Caco-2 (cell line): ENCODE measurements at places on chromosomes 6 and 20. TPM values are rescaled to one million over a fixed set of nuclear protein-coding genes. Genes with fewer than 3 reads are reported as not detected.

DNA sequence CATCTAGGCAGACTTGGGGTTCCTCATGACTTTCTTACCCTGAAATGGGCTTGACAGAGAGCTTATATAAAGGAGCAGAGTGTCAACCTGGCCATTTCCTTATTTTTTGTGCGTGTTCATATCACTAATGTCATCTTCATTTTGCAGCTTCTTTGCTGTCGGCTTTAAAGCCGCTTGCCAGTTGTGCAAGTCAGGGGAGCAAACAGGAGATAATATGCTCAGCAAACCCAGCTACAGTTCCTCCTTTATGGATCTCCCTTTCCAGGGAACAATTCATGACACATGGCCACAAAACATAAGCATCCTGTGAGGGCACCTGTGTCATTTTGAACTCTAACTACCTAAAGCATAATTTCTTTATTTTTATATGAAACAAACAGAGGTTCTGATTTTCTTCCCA is 6.5 kb upstream of the TUBB2B start:
- no peak for DNase-seq
- H3K27me3 ChIP-seq: no peaks in the 10 kb centered on the region
- 0 out of 2 replicates have a peak, but pooled peaks cover 4% of the 10 kb centered on the region for H3K4me1 ChIP-seq
- H3K36me3 ChIP-seq: no peaks in the 10 kb centered on the region
- no peak overlapping the region for H3K4me3 ChIP-seq
- H3K27ac ChIP-seq: no peak overlapping the region

DNA sequence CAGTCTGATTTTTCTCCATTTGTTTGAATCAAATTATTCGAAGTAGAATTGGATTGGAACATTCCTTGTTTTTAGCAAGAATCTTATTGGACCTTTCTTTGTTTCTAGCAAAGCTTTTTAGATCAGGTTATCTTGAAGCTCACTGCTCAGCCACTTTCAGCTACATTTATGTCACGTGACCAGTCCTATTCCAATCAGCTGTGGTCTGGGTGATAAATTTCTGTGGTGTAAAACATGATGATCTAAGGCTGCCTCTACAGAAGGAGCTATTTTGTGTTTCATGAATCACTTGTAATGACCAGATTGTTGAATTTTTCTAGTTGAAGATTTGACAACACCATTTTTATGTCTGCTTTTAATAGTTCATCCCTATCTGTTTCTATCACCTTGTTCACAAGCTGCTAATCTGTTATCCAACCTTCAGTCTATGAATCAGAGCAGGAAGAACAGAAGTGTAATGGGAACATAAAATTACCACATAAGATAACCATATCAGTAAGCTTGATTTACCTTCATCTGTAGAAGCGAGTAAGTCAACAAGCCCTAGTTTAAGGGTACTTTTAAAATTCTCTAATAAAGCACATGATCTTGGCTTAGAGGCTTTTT is 101.0 kb upstream of the MAP3K7 start:
- H3K36me3 ChIP-seq: no peaks in the 10 kb centered on the region
- H3K4me3 ChIP-seq: no peak overlapping the region
- no peak for DNase-seq
- H3K27me3 ChIP-seq: no peaks in the 10 kb centered on the region

POLR1C gene
- total RNA-seq: 43.7 and 45.1 TPM in 2 replicates

DNA sequence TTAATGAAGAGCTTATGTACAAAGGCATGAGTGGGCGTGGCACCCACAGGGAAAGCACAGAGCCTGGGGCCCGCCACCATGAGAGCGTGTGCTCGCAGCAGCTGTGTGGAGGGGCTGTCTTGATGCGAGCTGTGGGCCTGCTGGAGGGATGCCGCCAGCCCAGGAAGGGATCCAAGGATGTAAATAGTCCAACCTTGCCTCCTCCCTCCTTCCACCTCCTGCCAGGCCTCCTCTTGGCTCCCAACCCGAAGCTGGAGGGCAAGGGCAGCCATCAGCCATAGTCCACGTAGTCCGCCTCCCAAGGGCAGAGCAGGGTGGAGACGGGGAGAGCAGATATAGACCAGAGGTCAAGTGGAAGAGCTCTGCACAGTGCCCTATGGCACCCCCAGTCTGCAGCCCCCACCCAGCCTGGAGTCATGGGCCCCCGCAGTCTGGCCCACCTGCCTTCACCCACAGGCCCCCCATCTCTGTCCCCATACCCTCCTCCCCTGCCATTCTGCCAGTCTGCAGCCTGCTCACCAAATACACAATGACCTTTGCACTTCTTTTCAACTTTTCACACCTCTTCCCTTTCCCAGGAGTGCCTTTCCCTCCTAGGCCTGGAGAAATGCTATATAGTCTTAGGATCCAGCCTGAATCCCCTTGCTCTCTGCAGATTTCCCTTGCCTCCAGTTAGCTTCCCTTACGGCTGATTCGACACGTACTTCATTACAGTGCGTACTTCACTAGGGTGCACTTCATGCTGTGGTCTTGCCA is 77.1 kb downstream of the SHLD1 start:
- no peak overlapping the region for H3K4me3 ChIP-seq
- no peaks in the 10 kb centered on the region for H3K4me1 ChIP-seq
- no peak for DNase-seq
- no peaks in the 10 kb centered on the region for H3K27me3 ChIP-seq

DNA sequence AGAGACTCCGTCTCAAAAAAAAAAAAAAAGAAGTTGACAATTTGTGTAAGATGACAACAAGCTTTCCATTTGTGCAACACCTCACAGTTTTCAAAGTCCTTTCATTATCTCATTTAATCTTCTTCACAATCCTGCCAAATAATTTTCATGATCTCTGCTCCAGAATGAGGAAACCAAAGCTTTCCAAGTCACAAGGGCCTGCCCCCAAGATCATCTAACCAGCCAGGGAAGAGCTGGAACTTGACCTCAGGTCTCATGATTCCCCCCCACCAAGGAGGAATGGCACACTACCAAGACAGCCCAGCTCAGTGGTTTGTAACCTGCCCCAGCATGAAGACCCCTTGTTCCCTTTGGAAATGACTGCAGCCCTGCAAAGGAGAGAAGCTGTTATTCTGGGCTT is 74.0 kb upstream of the PIM1 start:
- no peaks in the 10 kb centered on the region for H3K27me3 ChIP-seq
- no peak for DNase-seq
- no peaks in the 10 kb centered on the region for H3K36me3 ChIP-seq

MARCKS gene
- 147 and 153 TPM in 2 replicates for total RNA-seq

GRCh38 chr6:43396408-43397149 is 27.1 kb upstream of the ZNF318 start:
- no peak overlapping the region for H3K4me3 ChIP-seq
- H3K27ac ChIP-seq: peak overlapping the region; percentile 41
- H3K4me1 ChIP-seq: peaks cover 46% of the 10 kb centered on the region

DNA sequence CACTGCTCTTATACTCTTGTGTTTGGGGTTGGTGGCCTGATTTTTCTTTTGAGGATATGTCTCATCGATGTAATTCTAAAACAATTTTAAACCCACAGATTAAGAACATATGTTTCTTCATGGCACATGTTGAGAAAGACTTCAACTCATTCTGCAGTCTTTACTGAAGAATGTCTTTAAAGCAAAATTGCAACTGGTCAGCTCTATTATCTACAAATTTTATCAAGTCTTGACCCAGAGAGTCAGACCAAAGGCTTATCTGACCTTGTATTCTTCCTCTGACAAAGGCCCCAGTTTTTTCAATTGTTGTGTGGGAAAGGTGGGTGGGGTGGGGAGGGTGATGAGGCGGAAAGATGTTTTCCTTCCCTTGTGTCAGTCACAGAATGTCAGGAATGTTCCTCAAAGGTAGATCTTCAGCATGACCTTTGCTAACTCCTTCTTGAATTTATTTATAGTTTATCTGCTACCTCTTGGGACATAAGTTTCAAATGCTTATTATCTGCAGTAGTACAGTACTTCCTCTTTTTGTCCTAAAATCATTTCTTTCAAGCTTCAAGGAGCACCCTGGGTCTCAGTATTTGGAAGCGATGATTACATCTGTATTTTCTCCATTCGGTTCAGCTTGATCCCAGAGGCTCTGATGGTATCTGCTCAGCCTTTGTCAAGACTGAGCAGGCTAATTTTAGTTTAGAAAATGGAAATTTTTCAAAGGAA is 63.2 kb upstream of the TIAM2 start:
- DNase-seq: peak; percentile 43
- peaks cover 27% of the 10 kb centered on the region for H3K4me1 ChIP-seq
- peak overlapping the region; percentile 58 for H3K27ac ChIP-seq
- no peaks in the 10 kb centered on the region for H3K36me3 ChIP-seq
- no peaks in the 10 kb centered on the region for H3K27me3 ChIP-seq

CASS4 gene
- 0.64 and 0.67 TPM in 2 replicates for total RNA-seq

GRCh38 chr20:21548390-21549035 is 34.6 kb upstream of the NKX2-2 start:
- no peaks in the 10 kb centered on the region for H3K27me3 ChIP-seq
- no peaks in the 10 kb centered on the region for H3K36me3 ChIP-seq

DNA sequence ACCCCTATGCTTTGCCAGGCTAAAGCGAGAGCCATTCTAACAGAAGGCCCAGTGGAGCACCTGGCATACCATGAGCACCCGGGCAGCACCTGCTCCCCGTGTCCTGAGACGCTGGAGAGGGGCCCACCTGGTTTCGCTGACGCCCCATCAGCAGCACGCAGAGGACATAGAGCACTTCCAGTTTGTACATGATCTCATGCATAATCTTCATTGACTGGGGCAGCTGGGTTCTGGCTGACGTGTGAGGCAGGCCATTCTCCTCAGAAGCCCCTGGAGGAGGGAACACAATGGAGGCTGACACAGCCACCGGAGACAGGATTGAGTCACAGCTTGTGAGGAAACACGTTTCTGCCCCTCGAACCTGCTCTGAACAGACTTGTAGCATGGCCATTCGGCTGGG is 65.4 kb downstream of the MYH7B start:
- H3K4me1 ChIP-seq: no peaks in the 10 kb centered on the region
- no peak for DNase-seq
- H3K27ac ChIP-seq: no peak overlapping the region
- H3K4me3 ChIP-seq: no peak overlapping the region
- no peaks in the 10 kb centered on the region for H3K27me3 ChIP-seq
- H3K36me3 ChIP-seq: peaks cover 9% of the 10 kb centered on the region

- H3K27me3 ChIP-seq: peaks cover 10% of the 10 kb centered on the region
- H3K27ac ChIP-seq: no peak overlapping the region
- DNase-seq: no peak
- no peak overlapping the region for H3K4me3 ChIP-seq
- no peaks in the 10 kb centered on the region for H3K4me1 ChIP-seq
These were observed 8.6 kb upstream of the SLC32A1 start for GRCh38 chr20:38715646-38716045.

ETV7 gene
- total RNA-seq: 0.52 and 0.79 TPM in 2 replicates

PI3 gene
- 3.7 and 6.8 TPM in 2 replicates for total RNA-seq

PFDN6 gene
- 65.9 and 81.8 TPM in 2 replicates for total RNA-seq
